Stimulated activated CD4-positive, alpha-beta T cell treated with anti-CD3 and anti-CD28 coated beads, Interleukin-12 subunit alpha, Interleukin-12 subunit beta, amount 100 ng/mL, for 48 hours (primary cell): ENCODE measurements at places on chromosomes 2 and 18.
A peak's percentile ranks its signal among the peaks of the same experiment; 100 is the strongest.

GRCh38 chr2:120832296-120833070, 96.8 kb downstream of the GLI2 start:
- DNase-seq, result no peak

- DNase-seq, result no peak
Observed at GRCh38 chr2:234211797-234212196, 161.3 kb downstream of the SPP2 start.

DNA sequence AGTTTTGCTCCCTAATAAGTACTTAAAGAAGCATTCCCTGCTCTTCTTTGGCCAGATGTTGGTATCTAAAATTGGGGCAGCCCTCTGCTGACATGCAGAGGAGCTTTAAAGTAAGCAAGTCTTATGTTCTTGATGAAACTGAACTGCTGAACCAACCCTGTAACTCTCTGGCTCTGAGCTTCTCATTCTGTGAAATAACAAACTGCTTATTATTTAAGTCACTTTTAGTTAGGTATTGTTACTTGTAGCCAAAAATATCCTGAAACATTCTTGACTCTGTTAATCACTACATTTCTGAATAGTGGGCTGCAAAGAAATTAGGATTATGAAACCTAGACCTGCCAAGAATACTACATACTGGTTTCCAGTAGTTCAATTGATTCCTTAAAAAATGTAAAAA, 15.5 kb downstream of the PPP3R1 start:
- no peak for DNase-seq

GRCh38 chr2:54956111-54956627, 94.1 kb downstream of the RTN4 start:
- no peak for DNase-seq

GRCh38 chr2:241874277-241874925, 4.9 kb downstream of the RTP5 start:
- no peak for DNase-seq

DNA sequence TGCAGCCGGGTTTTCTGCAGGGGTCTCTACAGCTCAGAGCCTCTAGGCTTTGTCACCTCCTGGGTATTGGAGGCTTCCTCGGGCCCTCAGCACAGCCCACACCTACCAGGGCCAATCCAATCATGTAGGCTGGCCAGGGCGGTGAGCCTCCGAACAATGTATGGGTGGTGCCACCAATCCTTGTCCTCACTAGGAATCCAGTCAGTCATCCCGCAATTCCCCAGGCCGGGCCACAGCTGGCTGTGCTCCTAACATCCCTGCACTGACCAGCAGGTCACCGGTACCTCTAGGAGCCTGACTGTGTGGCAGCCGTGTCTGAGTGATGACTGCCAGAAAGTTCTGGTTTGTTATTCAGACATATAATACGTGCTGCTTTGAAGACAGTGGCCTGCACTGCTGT, 129.4 kb downstream of the SH3RF3 start:
- no peak for DNase-seq

GRCh38 chr18:26073758-26074157, 16.7 kb downstream of the SS18 start:
- DNase-seq, result no peak

- no peak for DNase-seq
Observed at GRCh38 chr18:29652797-29653196, 1389.7 kb downstream of the DSC3 start.

- DNase-seq, result no peak
Observed at GRCh38 chr2:112730791-112731190, 10.0 kb downstream of the NT5DC4 start.

GRCh38 chr2:166154685-166155338, 27.0 kb upstream of the SCN1A start:
- no peak for DNase-seq

GRCh38 chr2:80117401-80117800, 187.2 kb downstream of the LRRTM1 start:
- DNase-seq, result no peak

- DNase-seq, result no peak
Observed at GRCh38 chr18:61894751-61895524, 2.1 kb upstream of the RNF152 start.

DNA sequence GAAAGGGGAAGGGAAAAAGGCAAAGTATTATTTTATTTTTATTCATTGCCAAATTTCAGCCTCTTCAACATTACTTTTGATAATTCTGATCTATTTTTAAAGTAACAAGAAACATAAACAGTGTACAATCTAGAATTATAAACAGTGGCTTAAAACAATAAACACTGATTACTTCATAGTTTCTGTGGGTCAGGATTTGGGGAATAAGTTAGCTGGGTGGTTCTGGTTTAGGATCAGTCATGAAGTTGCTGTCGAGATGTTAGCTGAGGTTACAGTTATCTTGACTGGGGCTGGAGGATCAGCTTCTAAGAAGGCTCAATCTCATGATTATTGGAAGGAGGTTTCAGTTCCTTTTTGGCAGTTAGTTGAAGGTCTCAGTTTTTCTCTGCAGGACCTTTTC, 109.2 kb downstream of the SCN2A start:
- DNase-seq, result no peak

DNA sequence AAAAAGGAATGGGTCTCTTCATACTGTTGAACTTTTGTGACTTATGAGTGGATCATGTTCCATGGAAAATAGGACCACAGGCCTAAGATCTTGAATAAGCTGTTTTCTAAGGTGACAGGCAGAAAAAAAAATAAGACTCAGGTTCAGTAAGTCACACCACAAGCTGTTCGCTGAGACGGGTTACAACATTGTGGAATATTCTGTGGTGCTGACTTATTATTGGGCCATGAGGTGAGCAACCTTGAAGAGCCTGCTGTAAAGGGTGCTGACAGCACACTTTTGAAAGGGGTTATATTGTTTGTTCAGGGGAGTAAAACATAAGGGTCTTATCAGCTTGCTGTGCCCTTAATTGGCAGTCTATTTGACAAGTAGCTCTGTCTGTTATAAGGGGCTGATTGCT, 439.8 kb upstream of the SLC14A2 start:
- DNase-seq, result no peak

DNA sequence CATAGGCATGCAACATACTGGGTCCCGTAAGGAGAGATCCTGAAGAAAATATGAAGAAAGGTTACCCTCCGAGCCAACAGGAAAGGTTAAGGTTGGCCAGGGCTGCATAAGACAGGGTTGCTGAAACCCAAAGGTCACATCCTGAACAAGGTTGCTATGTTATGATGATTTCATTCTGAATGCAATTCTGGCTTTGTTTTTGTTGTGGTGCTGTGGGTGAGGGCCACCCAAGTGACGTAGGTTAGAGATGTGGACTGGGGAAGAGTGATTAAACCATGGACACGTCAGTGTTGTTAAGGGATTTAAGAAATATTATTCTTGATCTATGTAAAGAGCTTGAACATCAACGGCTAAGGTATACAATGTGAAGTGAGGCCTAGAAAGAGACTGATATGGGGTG, 60.0 kb downstream of the ZEB2 start:
- no peak for DNase-seq

DNA sequence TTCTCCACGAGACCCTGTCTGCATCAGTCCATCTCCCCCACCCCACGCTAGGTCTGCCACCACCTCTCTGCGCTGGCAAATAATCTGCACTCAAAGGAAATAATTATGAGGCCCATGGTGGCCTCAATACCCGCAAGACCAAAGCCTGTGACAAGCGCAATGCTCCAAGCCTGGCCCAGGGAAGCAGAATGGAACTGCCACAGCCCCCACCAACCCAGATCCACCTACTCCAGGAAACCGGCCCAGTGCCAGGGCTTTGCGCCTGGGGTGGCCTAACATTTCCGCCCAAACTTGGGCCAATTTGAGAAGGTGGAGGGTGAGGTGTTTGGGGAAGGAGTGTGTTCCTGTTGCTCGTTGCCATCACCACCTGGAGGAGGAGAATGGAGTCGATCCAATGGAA, 26.0 kb upstream of the ATOH8 start:
- DNase-seq, result no peak

DNA sequence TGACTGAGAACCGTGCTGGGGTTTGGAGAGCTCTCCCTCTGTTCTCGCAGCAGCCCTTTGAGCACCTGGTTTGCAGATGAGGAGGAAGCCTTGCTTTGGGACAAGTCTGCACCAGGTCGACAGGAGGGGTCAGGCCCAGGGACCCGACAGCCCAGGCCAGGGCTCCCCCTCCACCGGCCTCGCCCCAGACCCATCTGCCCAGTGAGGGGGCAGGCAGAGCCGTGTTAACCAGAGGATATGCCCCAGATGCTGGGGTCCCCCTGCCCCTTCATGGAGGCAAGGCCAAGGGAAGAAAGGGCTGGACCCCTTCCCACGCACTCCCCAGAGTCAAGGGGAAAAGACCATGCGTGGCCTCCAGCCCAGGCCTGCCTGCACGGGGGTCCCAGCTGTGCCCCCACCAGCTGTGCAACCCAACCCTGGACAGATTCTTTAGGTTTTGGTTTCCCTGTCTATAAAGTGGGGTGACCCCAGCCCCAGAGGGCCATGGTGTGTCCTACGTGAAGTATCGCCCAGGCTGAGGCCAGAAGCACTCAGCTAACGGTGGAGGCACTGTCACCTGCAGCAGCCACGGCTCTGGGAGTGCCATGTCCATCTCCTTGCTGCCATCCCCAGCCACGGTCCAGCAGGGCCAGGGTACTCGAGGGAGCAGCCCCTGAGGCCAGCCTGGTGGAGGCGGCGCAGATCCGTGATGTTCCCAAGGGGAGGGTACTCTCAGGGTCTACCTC, 4.8 kb upstream of the SNED1 start:
- DNase-seq, result no peak

DNA sequence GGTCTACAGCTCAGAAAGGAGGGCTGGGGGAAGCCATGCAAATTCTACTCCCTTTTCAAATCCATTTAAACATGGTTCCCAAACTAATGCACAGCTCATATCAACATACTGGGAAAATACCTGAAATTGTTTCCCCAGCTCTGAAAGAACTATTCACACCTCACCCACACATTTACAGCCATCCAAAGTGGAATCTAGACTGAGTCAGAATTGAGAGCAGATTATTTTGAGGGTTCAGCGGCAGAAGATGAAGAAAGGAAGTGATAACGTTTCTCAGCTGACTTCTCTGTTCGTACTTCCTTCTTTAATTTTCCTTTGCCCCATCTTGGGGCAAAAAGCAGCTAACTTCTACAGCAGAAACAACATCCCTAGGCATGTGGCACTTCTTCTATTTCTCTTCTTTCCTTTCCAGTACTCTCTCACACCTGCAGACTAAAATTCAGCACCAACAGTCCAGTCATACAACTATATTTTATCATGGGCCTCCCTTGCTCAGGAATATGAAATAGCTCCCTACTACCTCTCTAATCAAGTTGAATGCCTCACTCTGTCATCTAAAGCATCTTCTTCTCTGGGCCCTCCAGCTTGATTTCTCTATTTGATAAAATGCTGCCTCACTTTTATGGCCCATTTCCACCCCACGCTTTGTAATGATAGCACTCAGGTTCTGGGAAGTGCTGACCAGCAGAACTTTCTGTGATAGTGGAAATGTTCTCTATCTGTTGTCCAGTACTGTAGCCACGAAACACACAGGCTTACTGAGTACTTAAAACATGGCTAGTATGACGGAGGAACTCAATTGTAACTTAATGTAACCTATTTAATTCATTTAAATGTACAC, 35.9 kb downstream of the ARHGAP25 start:
- DNase-seq, result no peak

- no peak for DNase-seq
Observed at GRCh38 chr2:127844973-127845372, 13.0 kb downstream of the POLR2D start.

DNA sequence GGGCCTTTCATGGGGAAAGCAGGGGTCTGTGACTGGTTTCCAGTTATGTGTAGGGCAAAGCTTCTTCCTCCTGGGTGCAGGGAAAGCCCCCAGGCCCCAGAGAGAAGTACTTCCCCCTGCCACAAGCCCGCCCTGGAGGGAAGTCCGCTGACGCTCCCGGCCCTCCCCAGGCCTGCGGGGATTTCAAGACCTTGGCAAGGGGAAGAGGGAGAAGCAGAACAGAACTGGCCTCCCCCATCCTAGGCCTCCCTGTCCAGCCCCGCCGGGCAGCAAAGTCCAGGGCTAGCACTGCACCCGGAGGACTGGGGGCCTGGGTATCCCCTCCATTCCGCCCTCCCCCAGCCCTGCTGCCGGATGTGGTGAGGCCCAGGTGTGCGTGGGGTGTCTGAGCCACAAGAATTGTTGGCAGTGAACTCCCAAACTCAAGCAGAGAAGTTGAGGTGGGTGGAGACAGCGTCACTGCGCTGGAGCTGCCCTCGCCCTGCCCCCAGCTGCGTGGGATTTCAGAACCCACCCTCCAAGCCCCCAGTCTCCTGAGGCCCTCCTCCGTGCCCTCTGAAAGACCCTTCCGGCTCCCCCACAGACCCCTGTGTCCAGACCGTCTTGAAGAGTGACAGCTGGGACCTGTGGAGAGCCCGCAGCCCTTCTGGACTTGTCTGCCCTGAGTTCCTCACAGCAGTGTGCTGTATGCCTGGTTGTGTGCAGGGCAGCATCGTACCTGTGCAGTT, 1.1 kb upstream of the DUSP2 start:
- DNase-seq, result peak; percentile 87

DNA sequence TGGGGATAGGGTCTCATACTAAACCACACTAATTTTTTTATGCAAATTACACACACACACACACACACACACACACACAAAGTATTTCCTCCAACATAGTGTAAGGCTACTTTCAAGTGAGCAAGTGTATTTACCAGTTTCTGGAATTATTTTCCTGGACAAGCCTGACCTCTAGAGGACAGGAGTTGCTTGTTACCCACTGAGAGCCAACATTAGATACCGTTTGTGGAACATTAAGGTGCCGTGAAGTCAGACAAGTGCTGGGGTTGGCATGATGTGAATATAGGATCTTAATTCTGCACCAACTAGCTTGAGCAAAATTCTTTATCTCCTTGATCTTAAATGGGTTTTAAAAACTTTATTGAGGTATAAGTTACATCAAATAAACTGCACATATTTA, 39.3 kb upstream of the SERPINB2 start:
- no peak for DNase-seq

- DNase-seq, result no peak
Observed at GRCh38 chr2:20617081-20617575, 33.8 kb downstream of the HS1BP3 start.

DNA sequence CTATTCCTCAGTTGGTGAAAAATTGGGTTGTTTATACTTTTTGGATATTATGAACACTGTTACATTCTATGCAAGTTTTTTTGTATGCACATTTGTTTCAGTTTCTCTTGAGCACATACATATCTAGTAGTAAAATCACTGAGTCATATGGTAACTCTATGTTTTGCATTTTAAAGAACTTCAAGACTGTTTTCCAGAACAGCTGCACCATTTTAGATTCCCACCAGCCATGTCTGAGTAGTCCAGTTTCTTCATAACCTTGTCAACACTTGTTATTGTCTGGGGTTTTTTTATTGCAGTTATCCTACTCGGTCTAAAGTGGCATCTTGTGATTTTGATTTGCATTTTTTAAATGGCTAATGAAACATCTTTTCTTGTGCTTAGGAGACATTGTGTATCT, 100.3 kb upstream of the OTOS start:
- DNase-seq, result no peak

GRCh38 chr2:14960686-14961324, 328.3 kb downstream of the LRATD1 start:
- DNase-seq, result no peak

GRCh38 chr2:206230060-206230762, 44.3 kb upstream of the ZDBF2 start:
- DNase-seq, result no peak

- no peak for DNase-seq
Observed at GRCh38 chr2:17662723-17663122, 90.9 kb downstream of the SMC6 start.

GRCh38 chr2:75025633-75026380, 67.4 kb downstream of the POLE4 start:
- DNase-seq, result no peak
